Stimulated activated CD4-positive, alpha-beta T cell treated with anti-CD3 and anti-CD28 coated beads, Interleukin-15, amount 100 ng/mL, for 1 hour (primary cell): ENCODE measurements at places on chromosomes 16 and 17.

- no peak for DNase-seq
Measured at GRCh38 chr16:5982979-5983378, 885.4 kb upstream of the EEF2KMT start.

DNA sequence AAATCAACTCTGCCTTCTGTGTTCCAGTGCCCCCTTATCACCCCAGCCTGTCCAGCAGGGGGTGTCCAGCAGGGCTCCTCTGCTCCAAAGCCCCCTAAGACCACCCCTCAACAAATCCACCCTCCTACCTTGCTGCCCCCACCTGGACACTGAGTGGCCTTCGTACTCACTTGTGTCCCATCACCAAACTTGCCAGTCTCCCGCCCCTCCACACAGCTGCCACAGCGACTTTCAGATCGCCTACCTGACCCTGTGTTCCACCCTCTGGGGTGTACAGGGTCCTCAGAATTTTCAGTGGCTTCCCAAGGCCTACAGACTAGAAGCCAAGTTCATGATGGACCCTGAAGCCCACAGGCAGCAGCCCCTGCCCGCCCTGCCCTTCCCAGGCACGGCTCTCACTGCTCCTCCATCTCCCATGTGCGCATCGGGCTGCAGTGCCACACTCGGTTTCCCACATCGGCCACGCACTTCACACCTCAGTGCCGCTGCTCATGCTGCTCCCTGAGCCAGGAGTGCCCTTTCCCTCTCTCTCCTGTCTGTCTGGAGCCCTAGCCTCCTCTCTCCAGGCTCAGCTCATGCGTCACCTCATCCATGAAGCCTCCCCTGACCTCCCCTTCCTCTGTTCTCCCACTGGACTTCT, 11.8 kb downstream of the KCNH6 start:
- no peak for DNase-seq

DNA sequence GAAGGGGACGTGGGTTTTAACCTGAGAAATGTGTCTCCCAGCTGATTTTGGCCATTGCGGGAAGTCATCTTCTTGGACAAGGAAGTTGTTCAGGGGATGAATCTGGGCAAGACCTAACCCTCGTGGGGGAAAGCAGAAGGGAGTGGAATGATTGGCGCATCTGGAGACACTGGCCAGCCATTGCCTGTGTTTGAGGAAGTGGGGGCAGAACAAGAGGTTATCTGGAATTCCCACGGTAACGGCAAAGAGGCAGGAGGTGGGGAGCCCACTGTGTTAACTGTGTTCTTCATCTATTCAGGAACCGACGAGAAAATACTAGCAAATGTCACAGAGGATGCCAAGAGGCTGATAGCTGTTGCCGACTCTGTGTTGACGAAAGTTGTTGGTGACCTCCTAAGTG, 66.9 kb downstream of the RNF213 start:
- DNase-seq: no peak

DNA sequence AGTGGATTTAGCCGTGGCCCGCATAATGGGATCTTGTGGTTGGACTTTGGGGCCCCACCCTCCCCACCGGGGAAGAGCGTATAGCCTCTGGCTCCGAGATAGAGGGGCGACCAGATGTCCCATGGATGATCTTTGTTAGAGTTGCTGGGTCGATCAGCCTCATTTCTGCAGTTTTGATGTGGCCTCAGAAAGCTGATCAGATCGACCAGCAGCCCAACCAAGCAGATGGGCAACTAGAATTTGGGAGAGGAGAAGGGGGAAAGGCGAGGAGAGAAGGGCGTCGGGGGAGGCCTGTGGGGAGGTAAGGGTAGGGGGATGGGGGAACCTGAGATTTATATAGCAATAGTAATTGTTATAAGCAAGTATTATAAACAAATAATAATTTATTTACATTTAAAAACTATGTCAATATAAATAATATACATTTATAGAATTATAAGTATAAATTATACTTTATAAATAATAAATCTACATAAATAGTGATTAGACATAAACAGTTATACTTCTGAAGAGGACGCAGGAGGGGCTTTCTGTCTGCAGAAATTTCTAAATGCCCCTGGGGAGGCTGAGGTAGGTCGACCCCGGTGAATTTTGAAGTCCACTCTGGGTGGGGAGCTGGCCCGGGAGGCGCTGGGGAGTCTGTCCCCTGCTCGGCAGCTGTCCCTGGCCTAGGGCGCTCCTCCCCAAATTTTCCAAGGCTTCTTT, 136.3 kb downstream of the KCNJ12 start:
- no peak for DNase-seq

DNA sequence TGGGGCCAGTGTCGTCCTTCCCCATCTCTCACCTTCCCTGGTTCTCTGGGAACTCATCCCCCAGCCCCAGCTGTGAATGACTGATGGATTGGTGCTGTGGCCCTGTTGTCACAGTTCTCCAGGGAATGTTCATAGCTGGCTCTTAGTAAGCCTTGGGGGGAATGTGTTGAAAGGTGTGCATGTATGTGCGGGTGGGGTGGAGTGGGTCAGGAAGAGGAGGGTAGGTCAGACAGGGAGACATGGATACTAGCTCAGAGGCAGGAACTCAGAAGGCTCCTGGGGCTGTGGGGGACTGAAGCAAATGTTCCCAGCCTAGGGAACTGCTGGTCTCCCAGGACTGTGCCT, 4.3 kb downstream of the DLX4 start:
- no peak for DNase-seq

GRCh38 chr17:19716108-19717030, at the start of gene SLC47A2:
Gene SLC47A2 (minus strand): TSS chr17:19716584. CDS start chr17:19716555, 29 bp downstream.
- DNase-seq: no peak

DNA sequence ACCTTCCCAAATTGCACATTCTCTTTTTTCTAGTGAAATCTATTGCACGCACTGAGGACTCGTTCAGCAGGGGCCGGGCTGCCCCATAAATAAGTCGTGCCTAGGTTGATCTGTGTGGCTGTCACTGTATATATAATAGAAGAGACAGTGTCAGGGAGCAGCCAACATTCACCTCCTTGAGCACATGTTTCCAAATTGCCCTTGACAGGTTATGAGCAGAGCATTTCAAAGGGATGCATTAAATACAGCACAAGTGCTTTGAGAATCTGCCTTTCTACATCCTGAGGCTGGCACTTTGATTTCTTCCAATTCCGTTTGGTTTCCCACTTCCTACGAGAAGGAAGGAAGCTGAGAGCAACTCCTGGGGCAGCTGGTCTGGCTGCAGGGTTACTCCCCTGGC, 291.2 kb downstream of the NPIPA8 start:
- no peak for DNase-seq

GRCh38 chr17:82226809-82227628, 1.8 kb upstream of the SLC16A3 start:
- no peak for DNase-seq

- no peak for DNase-seq
Measured at GRCh38 chr16:10541366-10541765, 39.0 kb downstream of the EMP2 start.

DNA sequence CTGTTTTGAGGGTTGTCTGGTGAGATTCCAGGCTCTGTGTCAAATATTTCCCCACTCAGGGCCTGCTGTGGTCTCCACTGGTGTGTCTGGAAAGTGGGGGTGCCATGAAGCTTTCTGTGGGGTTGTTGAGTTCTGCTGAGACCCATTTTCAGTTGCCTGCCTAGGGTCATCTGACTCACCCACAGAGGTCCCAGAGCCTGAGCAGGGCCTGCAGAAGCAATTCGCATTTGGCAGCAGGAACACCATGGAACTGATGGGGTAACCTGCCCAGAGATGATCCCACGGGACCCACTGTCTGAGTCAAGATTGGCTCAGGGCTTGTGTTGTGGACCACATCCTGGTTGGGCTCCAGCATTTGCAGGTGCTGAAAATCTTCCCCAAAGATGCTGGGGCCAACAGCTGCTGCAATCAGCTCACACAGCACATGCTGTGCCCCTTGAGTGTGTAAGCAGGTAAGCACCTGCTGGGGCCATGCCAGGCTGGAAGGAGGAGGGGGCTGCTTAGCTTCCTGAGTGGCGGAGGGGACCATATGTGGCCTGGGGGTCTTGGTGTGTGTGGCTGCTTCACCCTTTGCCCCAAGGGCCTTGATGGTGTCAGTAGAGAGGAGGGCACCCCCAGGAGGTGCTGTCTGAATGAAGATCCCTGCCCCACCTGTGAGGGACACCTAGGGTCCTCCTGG, 1726.1 kb downstream of the TP53TG3F start:
- DNase-seq: no peak

- DNase-seq: no peak
Measured at GRCh38 chr16:67543582-67543981, 15.0 kb downstream of the RIPOR1 start.

GRCh38 chr17:28371245-28372202, at the start of gene SARM1:
Gene SARM1 (plus strand): TSS chr17:28371694. CDS start chr17:28372033, 339 bp downstream.
- DNase-seq: peak; percentile 73

- DNase-seq: no peak
Measured at GRCh38 chr17:43949781-43950180, 4.0 kb downstream of the PYY start.

DNA sequence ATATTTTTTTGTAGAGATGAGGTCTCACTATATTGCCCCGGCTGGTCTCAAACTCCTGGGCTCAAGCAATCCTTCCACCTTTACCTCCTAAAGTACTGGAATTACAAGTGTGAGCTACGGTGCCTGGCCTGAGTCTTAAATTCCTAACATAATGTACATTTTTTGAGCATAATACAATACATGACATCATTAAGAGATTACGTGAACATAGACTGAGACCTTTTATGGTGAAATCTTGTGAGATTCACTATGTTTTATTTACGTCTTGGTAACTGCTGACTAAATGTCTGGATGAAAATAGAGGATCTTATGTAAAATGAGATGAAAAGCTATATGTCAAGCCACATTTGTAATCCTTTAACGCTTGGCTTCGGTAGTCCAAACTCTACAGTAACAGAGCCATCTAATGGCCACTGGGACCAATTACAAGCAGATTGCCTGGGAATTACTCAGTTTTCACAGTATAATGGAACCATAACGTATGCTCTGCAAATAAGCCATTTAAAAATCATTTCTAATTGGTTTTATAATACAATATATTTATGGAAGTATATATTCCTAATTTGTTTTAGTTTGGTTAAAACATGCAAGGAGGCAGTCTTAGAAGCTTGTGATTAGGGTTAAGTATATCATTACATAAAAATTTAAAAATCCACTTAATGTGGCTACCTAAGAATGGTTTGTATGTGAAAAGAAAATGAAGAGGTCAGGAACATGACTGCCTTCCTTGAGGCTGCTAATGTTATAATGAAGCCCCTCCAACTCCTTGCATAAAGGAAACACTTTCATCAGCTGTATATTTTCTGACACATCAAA, 8.1 kb upstream of the EFCAB13 start:
- DNase-seq: no peak

GRCh38 chr16:10895053-10895946, 18.3 kb downstream of the CIITA start:
- no peak for DNase-seq

DNA sequence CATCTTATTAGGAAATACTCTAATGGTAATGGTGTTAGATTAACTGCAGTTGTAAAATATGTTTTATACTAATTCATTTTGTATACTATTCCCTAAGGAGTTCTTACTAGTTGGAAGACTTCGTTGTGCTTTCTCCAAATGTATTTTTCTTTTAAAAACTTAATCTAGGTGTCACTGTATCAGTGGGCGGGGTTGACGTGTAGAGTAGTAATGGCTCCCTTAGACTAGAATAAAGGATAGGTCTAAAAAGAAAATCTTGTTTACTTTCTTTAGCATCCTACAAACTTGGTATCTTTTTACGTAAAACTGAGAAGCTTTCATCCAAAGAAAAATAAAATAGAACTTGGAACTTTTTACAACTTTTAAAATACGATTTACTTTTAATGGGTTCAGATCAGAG, 55.0 kb upstream of the MRC2 start:
- no peak for DNase-seq

GRCh38 chr17:64599187-64599676, 62.9 kb downstream of the SMURF2 start:
- peak; percentile 10 for DNase-seq

DNA sequence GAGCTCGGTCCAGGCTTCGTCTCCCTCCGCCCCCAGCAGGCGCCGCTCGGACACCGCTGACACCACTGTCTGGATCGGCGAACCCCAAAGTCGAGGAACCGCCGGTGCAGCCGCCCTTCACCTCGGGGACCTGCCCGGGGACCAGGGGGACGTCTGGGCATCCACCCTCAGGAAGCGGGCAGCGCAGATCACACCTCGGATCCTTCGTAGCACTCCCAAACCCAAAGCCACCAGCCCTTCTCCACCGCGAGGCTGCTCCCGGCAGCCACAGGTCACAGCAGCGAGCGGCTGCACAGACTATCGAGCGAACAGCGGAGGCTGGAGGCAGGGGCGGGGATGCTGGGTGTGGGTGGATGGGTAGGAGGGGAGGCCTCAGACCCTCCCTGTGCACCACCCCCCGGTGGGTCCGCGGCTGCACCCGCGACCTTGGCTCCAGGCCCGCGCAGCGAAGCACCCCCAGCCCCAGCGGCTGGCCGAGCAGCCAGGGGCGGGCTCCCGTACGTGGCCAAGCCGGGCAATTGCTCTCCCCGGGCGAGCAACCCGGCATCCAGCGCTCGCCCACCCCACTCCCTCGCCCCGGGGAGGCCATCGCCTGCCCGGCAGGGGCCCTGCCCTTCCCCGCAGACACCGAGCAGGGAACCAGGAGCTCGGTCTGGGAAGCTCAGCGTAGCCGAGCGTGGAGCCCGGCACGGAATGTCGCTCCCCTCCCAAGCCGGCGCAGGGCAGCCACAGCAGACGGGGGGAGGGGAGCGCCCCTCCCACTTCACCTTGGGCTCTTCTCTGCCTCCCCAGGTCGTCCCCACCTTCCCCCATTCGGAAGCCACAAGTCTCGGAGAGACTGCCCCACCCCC, 1.0 kb downstream of the SDK2 start:
- peak; percentile 6 for DNase-seq

DNA sequence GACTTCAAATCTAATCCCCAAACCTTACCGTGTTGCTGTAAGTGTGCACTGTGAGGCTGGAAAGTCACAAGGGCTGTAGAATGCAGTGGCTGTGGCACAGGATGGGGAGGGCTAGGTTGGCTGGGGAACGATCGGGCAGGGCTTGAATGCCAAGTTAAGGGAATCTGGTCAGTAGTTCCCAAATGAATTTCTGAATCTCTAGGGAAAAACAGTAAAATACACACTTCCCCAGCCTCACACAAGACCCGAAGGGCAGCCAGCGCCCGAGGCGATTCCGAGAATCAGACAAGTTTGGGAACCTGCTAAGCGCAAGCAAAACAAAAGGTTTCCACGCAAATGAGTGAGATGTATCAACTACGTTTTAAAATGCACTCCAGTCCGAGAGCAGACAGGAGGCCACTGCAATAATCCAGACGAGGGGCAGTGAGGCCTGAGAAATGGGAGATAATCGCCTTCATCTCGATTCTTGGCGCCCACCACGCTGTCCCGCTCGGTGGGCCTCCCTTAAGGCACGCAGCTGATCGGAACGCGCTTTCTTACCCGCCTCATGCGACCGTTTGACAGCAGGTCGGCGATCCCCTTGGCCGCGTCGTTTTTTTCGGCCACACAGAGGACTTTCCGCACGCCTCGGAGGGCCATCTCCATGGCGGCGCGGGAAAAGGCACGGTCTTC, 599 bp downstream of the TOP3A start:
- DNase-seq: no peak

DNA sequence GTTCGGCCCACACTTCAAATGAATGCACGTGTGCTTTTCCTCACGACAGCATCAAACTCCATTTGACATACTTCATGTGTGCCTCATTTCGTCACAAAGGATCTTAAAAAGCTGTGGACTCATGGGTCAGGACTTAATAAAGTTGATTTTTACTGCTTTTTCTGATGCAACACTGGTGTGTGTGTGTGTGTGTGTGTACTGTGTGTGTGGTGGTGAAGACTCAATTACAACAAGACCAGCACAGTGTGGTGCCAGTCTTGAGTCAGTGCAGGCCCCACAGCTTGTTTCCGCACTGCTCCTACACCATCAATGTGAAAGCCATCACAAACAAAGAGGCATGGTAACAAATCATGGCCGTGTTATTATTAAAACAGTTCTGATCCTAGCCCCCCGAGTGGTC, 17.7 kb downstream of the CDIP1 start:
- no peak for DNase-seq
